ENCODE measurements at places on chromosomes 7 and 10.

DNA sequence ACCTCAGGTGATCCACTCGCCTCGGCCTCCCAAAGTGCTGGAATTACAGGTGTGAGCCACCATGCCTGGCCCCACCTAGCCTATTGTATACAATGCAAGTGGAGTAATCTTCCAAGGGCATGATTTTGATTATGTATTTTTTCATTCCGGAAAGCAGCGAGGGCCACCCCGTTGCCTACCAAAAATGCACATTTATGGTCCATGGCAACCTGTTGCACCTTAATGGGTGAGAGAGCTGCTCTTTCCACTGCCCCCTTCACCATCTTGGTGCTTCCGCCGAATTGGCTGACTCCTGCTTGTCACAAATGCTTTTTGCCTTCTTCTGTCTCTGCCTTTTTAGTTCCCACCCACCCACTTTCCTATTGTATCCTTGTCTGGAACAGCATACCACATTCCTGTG lies 699.5 kb downstream of the LRMDA start:
- DNase-seq: no peak

DNA sequence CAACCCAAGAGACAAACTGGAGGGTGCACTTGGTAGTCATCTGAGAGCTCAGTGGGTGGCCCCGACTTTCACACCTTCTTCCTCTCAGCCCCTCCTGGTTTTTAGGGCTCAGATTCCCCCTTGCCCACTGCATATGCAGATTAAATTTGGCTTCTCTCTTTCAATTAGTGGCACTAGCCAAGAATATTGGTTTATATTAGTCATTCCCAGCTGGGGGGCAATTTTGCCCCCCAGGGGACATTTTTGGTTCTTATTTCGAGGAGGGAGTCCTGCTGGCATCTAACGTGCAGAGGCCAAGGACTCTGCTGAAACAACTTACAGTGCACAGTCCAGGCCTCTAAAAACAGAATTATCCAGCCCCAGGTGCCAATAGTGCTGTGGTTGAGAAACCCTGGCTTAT lies 216.0 kb downstream of the RPS24 start:
- no peak for DNase-seq

GRCh38 chr10:45421221-45422097 lies 47.4 kb downstream of the ALOX5 start:
- no peak for DNase-seq

GRCh38 chr10:6542999-6543430 lies 37.1 kb downstream of the PRKCQ start:
- peak; percentile 9 for DNase-seq

GRCh38 chr7:113519472-113519871 lies 399.3 kb downstream of the PPP1R3A start:
- DNase-seq: no peak

GRCh38 chr7:150942001-150942590 lies 36.0 kb downstream of the KCNH2 start:
- peak; percentile 42 for DNase-seq

DNA sequence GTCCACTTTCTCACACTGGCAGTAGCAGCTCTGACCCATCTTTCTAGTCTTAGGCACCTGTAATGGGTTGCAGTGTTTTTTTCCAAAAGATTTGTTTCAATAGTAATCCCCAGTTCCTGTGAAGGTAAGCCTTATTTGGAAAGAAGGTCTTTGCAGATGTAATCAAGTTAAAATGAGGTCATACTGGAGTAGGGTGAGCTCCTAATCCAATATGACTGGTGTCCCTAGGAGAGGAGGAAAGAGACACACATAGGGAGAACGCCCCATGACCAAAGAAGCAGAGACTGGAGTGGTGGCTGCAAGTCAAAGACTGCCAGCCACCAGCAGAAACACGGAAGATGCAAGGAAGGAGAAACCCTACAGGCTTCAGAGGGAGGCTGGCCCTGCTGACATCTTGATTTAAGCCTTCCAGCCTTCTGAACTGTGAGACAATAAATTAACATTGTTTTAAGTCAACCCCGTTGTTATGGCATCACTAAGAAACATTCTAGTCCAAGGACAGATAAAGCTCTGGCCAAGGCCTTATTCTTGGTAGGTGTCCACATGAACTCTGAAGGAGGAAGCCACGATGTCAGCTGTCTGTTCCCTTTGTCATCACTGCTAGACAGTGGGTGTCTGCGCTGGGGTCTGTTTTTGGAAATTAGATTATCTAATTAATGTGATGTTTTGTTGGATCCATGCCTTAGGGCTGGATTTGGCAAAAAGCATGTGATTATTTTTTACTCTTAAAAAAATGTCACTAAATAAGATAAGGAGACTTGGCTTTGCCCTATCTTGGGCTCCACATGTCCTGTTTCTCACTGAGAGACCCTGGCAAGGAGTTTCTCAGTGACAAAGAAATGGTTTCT lies 214.9 kb downstream of the KCNMA1 start:
- DNase-seq: no peak

DNA sequence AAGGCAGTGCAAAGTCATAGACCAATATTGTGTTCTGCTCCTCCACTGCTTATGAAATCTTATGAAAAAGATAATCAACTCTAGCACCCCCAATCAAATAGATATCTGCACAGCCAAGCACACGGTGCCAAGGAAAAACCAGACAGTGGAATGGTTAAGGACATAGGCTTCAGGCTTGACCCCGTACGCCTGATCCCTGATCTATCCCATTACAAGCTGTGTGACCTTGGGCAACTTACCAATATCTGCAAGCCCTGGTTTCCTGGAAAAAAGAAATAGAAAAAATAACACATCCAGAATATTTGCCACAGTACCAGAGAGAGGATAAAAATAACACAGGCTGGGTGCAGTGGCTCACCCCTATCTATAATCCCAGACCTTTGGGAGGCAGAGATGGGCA lies 56.9 kb downstream of the GRB10 start:
- DNase-seq: no peak

GRCh38 chr7:139745678-139746143 lies 32.1 kb downstream of the HIPK2 start:
- no peak for DNase-seq

DNA sequence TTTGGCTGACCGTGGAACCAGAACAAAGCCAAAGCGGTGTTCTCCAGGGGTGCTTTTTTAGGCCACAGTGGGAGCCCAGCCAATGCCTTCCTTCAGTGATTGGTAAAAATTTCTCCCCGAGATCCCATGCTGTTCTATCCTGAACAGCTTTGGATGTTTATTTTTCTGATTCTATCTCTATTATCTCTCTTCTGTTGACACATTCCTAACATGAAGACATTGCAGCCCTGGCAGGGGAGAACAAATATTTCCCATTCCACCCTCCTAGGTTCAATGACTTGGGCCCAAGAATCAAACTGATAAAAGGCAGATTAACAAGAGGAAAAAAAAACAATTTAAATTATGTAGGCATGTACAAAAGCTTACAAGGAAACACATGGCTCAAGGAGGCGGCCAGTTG lies 162.7 kb downstream of the PFKFB3 start:
- no peak for DNase-seq
